CD4-positive, alpha-beta T cell treated with Interleukin-17A for 1 hour (primary cell): ENCODE measurements at places on chromosomes 11 and 22.

GRCh38 chr22:20803696-20804324 lies 29.9 kb downstream of the SERPIND1 start:
- DNase-seq = peak; percentile 27

DNA sequence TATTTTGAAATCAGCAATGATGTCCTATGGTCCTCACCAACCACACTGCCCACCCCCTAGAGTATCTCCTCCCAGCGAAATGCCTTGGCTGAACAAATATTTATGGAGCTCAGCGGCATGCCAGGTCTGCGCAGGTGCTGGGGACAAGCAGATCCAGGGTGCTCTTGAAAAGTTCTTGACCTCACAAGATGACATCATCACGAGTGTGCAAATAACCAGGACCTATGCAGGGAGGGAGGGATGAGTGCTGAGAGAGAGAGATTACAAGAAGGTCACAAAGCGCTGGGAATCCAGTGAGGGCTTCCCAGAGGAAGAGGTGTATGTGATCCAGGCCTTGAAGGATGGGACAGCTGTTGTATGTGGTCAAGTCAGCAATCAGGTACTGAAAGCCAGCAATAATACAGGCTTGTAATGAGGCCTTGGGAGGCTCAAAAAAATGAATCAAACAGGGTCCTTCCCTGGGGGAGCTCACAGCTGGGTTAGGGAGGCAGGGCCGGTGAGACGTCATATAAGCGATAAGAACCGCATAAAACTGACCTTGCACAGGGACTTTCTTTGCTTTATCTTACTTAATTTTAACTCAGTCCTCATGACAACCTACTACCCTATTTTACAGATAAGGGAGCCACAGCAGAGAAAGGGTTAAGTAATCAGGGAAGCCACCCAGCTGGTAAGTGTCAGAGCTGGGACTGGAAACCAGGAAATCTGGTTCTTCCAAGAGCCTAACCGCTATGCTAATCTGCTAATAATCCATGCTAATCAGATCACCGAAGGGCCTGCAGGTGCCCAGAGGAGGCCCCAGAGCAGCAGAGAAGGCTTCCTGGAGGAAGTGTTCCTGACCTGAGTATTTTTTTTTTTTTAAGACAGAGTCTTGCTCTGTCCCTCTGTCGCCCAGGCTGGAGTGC lies 8.2 kb downstream of the ARRB1 start:
- no peak for DNase-seq

- DNase-seq = peak; percentile 94
These were observed at the start of gene COPB1 for GRCh38 chr11:14499560-14500180. Gene COPB1 (minus strand): TSS chr11:14499811. CDS start chr11:14498928, 883 bp downstream.

DNA sequence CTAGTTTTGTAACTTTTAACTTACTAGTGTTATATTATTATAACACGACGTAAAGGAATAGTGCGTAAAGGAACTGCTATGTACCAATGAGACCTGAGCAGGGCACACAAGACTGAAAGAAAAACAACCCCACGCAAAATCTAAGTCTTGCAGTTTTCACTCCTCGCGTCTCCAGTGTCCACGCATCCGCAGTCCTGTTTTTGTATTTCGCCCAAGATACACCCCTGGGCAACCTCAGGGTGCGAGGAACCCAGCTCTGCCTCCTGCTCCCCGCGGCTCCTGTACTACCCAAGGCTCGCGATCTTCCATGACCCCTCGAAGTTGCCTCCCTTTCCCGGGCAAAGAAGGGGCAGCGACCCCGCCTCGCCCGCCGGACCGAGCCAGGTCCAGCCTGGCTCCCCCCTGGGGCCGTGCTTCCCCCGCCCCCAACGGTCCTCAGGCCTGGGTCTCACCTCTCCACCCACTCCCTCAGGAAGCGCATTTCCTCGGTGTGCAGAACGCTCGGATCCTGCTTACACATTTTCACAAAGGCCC lies 393 bp downstream of the ST13 start:
- DNase-seq = peak; percentile 42

DNA sequence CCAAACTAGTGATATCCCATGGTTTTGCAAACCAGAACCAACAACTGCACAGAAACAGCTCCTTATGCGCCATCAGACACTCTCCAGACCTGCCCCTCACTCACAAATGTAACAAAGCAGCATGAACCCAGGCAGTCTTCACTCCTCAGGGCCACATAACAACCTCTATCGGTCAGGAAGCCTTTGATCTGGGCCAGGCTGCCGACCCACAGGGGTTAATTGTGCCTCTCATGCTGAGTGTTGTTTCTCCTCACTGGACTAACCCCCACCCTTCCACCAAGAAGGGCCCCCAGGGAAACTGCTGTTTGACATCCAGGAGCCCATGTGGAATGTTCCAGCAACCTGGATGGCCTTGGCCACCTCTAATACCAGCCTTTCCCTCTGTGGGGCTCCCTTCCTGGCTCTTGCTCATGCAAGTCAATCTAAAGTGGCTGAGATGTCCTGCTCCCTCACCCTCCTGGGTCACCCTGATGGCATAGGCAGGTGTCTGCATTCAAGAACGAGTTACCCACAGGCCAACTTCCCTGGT lies 7.9 kb upstream of the RGL4 start:
- DNase-seq = no peak

DNA sequence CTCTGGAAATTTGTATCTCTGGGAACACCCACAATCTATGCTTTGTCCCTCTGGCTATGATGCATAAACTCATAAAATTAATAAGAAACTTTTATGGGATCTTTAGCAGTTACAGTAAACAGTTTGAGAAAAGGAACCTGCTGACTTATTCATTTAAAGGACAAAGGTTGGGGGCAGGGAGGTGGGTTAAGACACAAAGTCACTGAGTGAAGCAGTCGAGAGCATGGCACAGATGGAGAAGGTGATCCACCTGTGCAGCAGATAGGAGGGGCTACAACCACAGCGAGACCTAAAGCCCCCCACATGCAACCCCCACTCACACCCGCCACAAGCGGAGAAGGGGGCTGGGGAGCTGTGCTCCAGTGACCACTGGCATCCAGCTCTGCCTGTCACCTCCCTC lies 45.0 kb downstream of the SMCO4 start:
- no peak for DNase-seq

GRCh38 chr11:68680541-68681231 lies 3.7 kb upstream of the GAL start:
- no peak for DNase-seq

DNA sequence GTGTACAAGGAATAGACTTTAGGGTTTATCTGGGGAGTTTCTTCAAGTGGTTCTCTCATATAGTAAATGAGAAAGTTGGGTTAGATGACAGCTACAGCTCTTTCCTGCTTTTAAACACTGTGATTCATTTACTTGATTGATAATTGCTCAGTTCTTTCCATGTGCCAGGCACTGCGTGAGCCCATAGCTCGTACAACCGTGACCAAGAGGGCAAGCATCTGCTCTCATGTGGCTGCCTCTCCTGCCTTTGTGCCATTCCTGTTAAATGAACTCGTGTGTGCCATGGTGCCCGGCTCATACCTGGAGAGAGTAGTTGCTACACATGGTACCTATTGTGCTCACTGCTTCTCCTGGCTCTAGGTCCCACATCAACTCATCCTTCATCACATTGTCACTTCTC lies 206.3 kb downstream of the SNX19 start:
- DNase-seq = no peak

DNA sequence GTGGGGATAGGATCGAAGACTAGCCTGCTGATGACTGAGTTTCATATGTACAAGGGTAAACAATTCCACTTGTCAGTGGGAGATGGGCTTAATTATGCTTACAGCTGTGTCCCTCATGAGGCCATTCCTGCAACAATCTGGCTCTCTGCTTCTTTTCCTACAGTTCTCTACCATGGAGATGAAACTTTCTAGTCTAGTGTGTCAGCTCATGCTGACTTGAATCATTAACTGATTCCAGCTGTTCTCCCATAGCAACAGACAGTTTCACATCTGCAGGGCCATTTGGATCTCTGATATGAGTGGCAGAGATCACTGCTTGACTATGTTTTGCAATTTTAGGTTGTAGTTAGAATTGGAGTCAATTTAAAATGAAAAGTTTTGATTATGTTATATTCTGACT lies 1251.7 kb upstream of the RAG2 start:
- no peak for DNase-seq

- DNase-seq = no peak
These were observed 16.0 kb downstream of the STARD10 start for GRCh38 chr11:72777755-72778278.

GRCh38 chr11:68266121-68266891 lies 5.5 kb downstream of the C11orf24 start:
- no peak for DNase-seq

DNA sequence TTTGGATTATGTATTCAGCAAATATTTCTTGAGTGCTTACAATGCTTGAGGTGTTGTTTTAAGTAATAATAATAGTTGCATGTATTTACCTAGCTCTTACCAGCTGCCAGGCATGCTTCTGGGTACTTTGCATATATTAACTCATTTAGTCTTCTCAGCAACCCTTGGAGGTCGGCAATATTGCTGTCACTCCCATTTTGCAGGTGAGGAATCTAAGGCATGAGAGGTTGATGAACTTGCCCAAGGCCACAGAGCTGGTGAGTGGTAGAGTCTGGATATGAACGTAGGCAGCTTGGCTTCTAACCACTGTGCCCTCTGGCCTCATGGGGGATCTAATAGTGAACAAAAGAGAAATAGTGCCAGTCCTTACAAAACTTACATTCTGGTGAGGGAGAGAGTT lies 92.9 kb downstream of the PARVA start:
- DNase-seq = no peak

GRCh38 chr11:130535520-130535919 lies 87.1 kb downstream of the ADAMTS15 start:
- no peak for DNase-seq

DNA sequence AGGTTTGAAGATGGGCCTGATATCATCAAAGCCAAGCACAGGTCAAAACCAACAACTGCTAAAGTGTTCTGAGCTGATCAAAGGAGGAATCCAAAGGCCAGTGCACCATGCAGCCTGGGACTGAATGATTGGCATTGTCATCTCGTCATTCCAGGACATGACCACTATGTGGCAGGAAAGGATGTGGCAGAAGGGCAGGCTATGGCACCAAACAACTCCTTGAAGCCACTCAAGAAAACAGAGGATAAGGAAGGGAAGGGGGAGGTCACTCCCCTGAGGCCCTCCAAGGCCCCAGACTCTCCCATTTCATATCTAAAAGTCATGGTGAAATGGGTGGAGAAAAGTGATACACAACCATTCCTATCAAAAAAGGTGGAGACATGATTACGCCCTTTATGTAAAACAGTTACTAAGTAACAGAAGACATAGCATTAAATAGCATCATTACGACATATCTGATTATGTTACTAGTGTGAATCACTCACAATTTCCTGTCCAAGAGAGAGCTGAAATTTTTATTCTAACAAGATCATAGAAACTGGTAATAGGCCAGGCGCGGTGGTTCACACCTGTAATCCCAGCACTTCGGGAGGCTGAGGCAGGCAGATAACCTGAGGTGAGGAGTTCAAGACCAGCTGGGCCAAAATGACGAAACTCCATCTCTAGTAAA lies 49.3 kb downstream of the AHNAK start:
- peak; percentile 38 for DNase-seq

GRCh38 chr11:41519696-41520095 lies 60.2 kb upstream of the LRRC4C start:
- no peak for DNase-seq

- no peak for DNase-seq
These were observed 420.3 kb downstream of the SOX6 start for GRCh38 chr11:15936011-15936410.

DNA sequence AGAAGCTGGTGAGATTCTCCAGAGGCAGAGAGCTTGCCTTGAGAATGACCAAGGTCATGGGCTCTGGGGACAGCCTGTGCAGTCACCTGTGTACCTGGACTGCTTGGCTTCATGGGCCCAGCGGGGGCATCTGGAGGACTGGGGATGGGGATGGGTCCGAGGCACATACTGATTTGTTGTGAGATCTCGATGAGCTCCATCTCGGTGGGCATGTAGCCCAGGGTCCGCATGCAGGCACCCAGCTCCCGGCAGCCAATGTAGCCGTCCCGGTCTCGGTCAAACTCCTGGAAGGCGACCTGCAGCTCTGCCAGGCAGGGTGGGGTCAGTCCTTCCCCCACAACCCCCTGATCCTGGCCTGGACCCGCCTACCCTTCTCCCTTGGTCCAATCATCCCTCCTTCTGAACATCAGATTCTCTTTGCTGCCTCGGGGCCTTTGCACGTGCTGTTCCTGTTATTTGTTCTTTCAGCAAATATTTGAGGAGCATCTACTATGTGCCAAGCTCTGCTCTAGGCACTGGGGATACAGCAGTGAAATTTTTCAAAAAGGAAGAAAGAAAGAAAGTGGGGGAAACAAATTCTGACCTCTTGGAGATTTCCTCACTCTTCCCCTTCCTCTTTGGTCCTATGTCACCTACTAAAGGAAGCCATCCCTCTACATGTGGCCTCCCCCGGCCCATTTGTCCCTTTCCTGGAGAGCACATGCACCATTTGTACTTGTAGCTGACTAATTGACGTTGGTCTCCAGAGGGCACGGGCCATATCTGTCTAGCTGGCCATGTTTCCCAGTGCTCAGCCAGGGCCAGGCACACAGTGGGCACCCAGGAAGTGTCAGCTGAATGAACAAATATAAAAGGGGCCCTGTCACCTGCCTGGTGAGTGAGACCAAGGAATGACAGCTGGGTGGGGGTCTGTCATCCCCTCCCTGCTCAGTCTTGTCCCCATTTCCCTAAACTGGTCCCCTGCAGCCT lies 2.1 kb downstream of the CABP2 start:
- no peak for DNase-seq

DNA sequence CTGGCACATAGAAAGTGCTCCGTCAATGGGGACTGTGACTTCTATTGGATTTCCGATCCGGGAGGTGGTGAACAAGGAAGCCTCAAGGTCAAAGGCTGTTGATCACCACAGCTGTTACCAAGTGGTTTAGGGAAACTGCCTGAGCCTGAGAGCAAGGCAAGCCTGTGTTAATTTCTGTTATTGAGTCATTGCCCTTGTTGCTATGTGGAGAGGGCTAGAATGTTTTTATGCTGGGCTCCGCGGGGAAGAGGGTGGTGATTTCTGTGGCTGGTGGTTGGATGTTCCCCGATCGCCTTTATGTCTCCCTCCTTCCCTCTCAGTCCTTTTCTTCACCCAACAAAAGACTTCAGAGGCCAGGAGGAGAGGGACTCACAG lies 108.5 kb upstream of the ALX4 start:
- no peak for DNase-seq

DNA sequence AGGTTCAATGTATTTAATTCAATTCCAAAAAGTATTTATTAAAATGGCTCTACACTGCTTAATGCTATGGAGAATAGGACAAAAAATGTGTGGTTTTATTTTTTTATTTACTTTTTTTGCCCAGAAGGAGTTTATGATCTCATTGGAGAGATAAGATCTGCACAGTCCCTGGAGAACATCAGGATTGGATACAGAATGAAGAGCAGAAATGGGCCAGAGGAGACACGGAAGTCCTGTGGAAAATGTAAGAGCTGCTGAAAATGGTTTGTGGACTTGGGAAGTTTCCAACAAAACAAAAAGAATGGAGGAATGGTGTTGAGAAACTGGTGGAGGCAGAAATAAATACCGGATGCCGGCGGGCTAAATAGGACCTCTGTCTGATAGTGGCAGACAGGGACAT lies 554.6 kb downstream of the OPCML start:
- DNase-seq = no peak

DNA sequence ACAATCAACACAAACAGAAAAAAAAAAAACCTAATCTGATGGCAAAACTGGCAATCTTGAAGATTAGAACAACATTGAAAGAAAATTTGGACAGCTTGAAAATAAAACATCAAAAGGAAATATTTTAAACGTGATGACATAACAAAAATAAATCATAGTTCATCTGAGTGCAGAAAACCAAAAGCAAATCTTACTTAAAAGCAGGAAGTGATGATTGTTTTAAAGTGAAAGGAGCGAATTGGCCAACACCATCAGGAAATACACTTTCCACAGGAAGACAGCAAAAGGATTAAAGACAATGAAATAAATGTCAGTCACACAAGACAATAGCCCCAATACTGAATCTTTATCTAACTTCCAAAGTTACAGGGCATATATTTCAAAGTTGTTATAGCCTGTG lies 696.5 kb upstream of the CHORDC1 start:
- no peak for DNase-seq
